Immature natural killer cell (primary cell): ENCODE measurements at places on chromosomes 6 and 20. TPM values are rescaled to one million over a fixed set of nuclear protein-coding genes. Genes with fewer than 3 reads are reported as not detected.

Gene GPLD1
- polyA plus RNA-seq = not detected

Gene C6orf15
- polyA plus RNA-seq = not detected

Gene C6orf47
- polyA plus RNA-seq = 23.6 TPM

Gene SRC
- polyA plus RNA-seq = 4.1 TPM

Gene TP53TG5
- 0.09 TPM for polyA plus RNA-seq

Gene OR2H1
- not detected for polyA plus RNA-seq

Gene BNIP5
- not detected for polyA plus RNA-seq

Gene CPNE5
- polyA plus RNA-seq = 0.49 TPM

Gene MAFB
- polyA plus RNA-seq = not detected

Gene IL17A
- 0.19 TPM for polyA plus RNA-seq

Gene CABLES2
- 1.3 TPM for polyA plus RNA-seq

Gene COL19A1
- polyA plus RNA-seq = not detected
